ENCODE measurements at places on chromosomes 13 and 19.

GRCh38 chr19:33551676-33552075 lies 30.1 kb upstream of the PEPD start:
- no peak for DNase-seq

GRCh38 chr13:81986308-81986707 lies 1645.4 kb upstream of the SPRY2 start:
- no peak for DNase-seq

- DNase-seq, result no peak
Measured at GRCh38 chr19:58401840-58402421, 6.5 kb downstream of the RNF225 start.

- no peak for DNase-seq
Measured at GRCh38 chr19:29552454-29553280, 26.9 kb downstream of the VSTM2B start.

- no peak for DNase-seq
Measured at GRCh38 chr13:41631296-41631965, 174.1 kb downstream of the RGCC start.
